ENCODE measurements at places on chromosomes 4 and X.

GRCh38 chrX:69277369-69277990 is 112.2 kb upstream of the PJA1 start:
- no peak for DNase-seq

DNA sequence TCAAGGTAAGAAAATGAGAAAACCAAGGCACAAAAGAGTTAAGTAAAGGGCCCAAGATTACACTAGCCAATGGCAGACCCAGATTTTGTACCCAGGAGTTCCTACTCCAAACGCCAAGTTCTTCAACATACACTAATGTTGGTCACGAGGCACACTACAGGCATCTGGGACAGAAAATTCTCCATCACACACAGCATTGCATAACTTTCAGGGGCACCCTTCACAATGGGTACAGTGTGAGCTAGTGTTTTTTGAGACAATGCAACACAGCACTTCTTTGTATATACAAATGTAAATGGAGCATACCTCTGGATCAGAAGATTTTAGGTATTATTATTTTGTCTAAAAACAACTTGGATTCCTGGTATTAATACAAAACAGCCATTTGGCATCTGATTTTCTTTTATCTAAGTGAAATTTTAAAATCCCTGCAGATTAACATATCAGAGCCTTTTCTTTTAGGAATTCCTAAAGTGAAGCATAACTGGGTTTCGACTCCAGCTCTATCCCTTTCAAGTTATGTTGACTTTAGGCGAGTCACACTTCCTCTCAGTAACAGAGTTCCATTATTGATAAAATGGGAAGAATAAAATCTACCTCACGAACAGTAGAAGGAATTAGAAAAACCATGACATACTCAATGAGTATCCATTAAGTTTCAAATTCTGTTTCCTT is 41.1 kb downstream of the ADGRA3 start:
- no peak for DNase-seq

DNA sequence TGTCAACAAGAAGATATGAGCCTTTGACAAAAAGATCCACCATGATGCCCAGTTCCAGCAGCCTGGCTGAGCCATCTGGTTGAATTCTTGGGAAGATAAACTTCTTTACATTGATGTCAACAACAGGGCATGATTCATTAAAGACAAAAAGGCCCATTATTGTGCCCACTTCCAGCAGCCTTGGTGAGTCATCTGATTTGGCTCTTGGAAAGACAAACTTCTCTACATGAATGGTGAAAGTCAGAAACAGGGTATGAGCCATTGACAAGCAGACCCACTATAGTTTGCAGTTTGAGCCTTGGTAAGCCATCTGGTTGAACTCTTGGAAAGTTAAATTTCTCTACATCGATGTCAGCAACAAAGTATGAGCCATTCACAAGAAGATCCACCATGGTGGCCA is 4.1 kb upstream of the CSF2RA start:
- DNase-seq, result no peak

DNA sequence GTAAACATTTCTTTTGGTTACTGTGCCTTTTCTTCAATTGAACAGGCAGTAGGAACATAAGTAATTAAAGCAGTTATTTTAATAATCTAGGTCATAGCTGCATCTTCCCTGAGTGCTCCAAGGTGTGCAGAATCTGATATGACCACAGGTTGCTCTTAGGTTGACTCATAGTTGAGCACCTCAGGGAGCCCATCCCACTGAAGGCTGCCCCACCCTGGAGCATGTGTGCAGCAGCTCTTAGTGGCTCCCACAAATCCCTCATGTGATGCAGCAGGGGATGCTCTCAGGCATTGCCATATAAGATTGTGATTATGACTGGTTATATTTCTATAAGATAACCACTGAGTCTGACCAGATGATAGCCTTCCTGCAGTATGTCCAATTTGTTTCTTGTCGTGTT is 72.3 kb downstream of the ZNF518B start:
- DNase-seq, result no peak

GRCh38 chr4:77157859-77158486 is 966 bp downstream of the CCNG2 start:
- DNase-seq, result peak; percentile 76

GRCh38 chrX:31265383-31265782 is 193.5 kb upstream of the FTHL17 start:
- DNase-seq, result no peak

DNA sequence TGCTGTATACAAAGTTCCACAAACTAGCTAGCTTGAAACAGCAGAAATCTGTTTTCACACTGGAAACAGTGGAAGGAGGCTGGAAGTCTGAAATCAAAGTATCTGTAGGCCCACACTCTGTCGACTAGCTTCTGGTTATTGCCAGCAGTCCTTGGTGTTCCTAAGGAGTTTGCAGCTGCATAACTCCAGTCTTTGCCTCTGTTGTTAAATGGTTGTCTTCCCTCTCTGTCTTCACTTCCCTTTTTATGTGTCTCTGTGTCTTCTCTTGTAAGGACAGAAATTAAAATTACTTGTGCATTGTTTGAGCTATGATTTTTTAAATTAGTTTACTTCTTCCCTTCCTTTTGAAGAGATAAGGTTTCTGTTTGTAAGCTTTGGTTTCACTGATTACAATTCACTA is 8.2 kb downstream of the MTHFD2L start:
- DNase-seq, result no peak

DNA sequence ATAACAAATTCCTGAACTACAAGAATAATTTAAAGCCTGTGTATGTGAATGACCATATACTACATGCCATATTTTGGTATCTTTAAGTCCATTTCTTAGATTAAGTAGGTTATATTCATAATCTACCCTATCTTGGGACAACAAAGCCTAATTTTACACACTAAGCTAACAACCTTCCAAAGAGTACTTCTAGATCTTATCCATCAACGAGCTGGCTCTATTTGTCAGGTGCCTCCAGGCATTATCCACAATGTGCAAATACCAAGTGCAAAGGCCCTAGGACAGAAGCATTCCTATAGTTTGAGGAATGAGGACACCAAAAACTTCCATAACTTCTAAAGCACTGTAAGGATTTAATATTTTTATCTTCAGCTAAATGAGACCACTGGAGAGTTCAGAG is 3.5 kb downstream of the SLBP start:
- DNase-seq, result no peak

DNA sequence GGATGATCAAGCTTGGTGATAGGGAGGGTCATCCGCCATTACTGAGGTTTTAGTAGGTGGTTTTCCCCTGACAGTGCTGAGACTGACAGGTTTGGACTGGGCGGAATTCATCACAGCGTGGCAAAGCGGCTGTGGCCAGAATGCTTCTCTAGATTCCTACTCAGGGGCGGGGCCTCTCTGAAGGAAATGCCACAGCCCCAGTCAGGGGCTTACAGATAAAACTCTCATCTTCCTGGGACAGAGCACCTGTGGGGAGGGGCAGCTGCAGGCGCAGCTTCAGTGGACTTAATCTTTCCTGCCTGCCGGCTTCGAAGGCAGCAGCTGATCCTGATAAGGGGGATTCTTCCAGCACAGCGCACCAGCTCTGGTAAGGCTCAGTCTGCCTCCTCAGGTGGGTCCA is 316.7 kb downstream of the RPA4 start:
- DNase-seq, result no peak

DNA sequence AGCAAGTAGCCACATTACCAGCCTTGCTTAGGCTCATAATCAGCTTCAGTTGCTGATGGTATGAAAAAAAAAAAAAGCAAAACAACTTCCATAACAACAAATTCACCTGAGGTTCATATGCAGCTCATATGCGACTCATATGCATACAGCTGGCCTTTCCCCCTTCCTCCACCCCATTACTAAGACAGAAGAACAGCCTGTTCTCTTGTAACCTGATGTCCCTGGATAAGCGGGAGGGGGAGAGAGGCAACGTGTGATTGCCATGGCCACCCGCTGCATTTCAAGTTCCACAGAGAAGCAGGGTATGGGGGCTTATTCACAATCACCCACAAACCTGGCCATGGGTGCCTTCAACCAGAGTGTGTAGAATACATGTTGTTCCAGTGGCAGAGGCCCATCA is 95.1 kb upstream of the DGKK start:
- DNase-seq, result no peak

DNA sequence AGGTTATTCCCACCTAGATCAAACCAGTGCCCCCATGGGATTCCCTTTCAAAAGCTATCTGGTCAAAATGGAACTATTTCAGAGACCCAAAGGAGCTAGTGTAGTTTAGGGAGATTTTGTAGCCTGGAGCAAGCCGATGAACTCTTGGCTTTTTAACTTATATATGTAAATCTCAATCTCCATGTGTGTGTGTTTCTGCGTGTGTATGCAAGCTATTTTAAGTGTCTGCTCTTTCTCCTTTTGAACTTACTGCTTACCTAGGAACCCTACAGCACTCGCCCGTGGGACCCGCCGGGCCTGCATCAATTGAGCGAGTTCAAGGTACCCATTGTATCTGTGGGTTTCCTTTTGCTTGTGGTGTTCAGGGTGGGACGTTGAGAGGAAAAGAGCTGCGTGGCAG is 10.4 kb downstream of the CSTF2 start:
- no peak for DNase-seq

DNA sequence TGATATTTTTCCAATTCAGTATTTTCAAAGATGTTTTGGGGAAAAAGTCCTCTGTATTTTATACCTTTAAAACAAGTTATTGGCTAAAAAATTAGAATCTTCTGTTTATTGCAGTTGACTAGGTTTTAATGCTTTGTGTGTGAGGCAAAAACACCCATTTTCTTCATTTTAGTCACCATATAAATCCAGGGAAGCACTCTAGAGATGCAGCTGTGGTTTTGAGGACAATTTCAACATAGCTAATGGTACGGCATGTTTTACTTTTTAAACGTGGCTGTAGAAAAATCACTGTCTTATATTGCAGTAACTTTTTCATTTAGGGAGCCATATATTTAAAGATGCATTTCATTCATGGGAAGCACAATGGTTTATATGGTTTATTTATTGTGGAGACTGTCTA is 129.1 kb upstream of the PITX2 start:
- no peak for DNase-seq

GRCh38 chr4:94334962-94335361 is 7.7 kb downstream of the HPGDS start:
- DNase-seq, result no peak

- no peak for DNase-seq
These were observed at the start of gene WDR45 for GRCh38 chrX:49079489-49080428. Gene WDR45 (minus strand): TSS chrX:49079887. CDS start chrX:49078095, 1,792 bp downstream.

- no peak for DNase-seq
These were observed 149.0 kb upstream of the KCNIP4 start for GRCh38 chr4:22097596-22097995.

DNA sequence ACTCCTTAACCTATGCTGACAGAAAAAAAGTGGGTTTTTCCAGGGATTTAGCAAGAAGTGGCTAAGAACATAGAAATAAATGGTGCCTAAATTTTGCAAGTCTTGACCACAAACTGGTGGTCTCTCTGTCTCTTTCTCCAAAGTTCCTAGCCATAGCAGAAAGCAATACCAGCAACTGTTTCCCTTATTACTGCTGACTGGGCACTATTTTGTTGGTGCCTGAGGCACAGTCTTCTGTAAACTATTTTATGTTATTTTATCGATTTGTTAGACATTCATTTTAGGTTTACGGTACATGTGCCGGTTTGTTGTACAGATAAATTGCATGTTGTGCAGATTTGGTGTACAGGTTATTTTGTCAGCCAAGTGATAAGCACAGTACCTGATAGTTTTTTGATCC is 234.6 kb upstream of the TECRL start:
- no peak for DNase-seq

- no peak for DNase-seq
These were observed 175.0 kb downstream of the NHS start for GRCh38 chrX:17550011-17550410.

- no peak for DNase-seq
These were observed 807 bp downstream of the PGRMC1 start for GRCh38 chrX:119236623-119237561.

- no peak for DNase-seq
These were observed 137.1 kb downstream of the DDX53 start for GRCh38 chrX:23136816-23137215.

DNA sequence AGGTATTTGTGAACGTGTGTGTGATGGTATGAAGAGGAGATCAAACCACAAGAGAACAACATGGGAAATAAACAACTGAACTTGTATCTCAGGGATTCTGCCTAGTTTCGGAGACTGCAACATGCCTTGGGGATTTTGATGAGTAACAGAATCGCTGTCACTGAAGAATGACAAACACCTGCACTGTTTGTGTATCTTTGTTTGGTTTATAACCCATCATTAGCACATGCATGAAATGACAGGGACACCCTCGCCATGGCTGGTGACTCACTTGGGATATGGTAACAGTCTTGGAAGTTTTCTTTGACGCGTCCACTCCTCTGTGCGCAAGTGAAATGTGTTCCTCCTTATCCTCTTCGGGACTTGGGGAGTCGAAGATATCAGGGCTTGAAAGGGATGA is 30.3 kb upstream of the MAP3K15 start:
- DNase-seq, result no peak

DNA sequence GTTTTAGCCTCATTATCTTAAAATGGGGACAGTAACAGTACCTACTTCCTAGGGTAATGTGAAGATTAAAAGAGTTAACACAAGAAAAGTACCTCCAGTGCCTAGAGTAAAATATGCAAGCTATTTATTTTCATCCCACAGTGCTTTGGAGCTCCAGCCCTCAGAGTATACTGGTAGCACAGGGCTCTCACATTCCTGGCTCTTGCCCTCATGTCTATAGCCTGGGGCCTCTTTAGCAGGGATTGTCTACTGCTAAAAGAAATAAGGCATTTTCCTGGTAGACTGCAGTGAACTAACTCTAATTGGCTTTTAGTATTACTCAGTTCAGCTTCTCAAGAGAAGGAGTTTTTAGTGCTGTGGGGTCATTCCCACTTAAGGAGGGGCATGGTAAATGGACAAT is 60.8 kb downstream of the RRAGB start:
- no peak for DNase-seq

- no peak for DNase-seq
These were observed 58.6 kb downstream of the NDST4 start for GRCh38 chr4:115054836-115055235.

- no peak for DNase-seq
These were observed 119.7 kb downstream of the CHRNA9 start for GRCh38 chr4:40454816-40455215.

- DNase-seq, result no peak
These were observed 173.0 kb upstream of the TET2 start for GRCh38 chr4:104973708-104974107.

GRCh38 chr4:30950737-30951136 is 230.6 kb downstream of the PCDH7 start:
- DNase-seq, result peak; percentile 52
